Psoas muscle (tissue), 8 donors: ENCODE measurements at places on chromosomes 16 and 17. TPM values are rescaled to one million over a fixed set of nuclear protein-coding genes. Genes with fewer than 3 reads are reported as not detected.

Gene FGF11
- 2.7 TPM for total RNA-seq

Gene KRTAP4-2
- not detected for total RNA-seq

- DNase-seq, result no peak
These were observed 2.7 kb upstream of the SNX20 start for GRCh38 chr16:50683689-50684374.

- DNase-seq, result no peak
These were observed 75.8 kb downstream of the DNAH17 start for GRCh38 chr17:78501241-78502036.

GRCh38 chr16:8818504-8819270 is 21.0 kb downstream of the PMM2 start:
- DNase-seq, result no peak

DNA sequence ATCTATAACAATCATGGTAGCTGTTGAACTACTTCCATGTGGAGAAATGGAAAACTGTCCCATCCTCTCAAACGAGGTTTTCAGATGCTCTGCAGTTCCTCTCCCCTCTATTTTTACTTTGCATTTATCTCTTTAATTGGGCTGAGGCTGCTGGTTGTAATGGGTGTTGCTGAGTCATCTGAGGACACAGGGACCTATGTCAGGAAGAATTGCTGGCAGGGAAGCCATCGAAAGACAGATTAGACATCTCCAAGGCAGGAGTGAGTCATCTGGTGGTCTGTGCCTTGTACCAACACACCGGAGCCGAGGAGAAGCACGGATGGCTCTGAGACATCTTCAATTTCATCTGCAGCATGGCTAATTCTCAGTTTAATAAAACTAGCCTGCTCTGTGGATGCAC is 394.5 kb downstream of the GRIN2A start:
- DNase-seq, result no peak

DNA sequence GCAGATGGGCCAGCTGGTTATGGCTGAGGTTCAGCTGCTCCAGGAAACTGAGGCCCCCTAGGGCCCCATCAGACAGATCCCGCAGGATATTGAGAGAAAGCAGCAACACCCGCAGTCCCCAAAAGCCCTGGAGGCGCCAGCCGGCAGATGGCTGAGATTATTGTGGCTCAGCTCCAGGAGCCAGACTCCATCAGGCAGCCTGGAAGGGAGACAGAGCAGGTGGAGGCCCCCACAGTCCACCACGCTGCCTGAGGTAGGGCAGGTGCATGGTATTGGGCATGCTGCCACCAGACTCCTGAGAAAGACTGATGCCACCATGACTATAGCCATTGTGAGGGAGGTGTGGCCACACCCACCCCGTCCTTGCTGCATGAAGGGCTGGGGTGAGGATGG is 9.5 kb upstream of the TMEM101 start:
- no peak for DNase-seq

GRCh38 chr16:30394592-30395154 is 547 bp upstream of the ZNF48 start:
- DNase-seq, result no peak

- DNase-seq, result no peak
These were observed 100.0 kb downstream of the METRNL start for GRCh38 chr17:83179374-83179773.
